ENCODE measurements at places on chromosomes 5 and 9.

DNA sequence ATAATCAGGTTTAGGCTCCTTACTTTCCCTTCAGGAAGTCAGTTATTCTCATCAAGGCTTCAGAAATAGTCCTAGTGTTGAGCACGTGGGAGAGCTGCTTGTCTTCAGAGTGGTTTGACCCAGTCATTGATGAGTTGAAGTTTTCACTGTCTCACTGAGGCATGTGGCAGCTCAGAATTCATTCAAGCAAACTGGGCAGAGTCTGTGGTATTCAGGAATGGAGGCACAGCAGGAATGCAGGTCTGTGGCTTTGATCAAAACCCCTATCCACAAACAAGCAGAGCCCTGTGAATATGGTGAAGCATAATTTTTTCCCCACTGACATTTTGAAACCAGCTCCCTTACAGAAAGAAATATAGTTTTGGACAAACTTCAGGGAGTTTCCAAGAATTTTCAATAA is 207.3 kb downstream of the CD180 start:
- DNase-seq, result no peak

- no peak for DNase-seq
Observed at GRCh38 chr5:14684757-14685156, 20.2 kb downstream of the OTULIN start.

GRCh38 chr9:114662081-114662989 is 4.7 kb upstream of the TEX53 start:
- peak; percentile 33 for DNase-seq

DNA sequence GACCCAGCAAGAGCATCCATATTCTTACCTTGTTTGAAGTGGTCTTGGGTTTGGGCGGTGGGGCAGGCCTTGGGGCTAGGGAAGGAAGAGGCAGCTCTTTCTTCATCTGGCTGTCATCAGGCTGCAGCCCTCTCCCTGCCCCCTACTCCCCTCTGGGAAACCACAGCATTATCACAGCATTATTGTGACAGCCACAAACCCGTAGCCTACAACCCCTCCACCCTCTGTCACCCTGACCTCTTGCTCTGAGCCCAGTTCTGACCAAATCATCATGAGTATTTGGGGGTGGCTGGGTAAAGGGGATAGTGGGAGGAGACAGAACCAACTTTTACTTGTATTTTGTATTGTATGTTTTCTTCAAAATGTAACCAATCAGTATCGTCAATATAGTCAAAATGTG is 94.3 kb upstream of the ARRDC3 start:
- no peak for DNase-seq

DNA sequence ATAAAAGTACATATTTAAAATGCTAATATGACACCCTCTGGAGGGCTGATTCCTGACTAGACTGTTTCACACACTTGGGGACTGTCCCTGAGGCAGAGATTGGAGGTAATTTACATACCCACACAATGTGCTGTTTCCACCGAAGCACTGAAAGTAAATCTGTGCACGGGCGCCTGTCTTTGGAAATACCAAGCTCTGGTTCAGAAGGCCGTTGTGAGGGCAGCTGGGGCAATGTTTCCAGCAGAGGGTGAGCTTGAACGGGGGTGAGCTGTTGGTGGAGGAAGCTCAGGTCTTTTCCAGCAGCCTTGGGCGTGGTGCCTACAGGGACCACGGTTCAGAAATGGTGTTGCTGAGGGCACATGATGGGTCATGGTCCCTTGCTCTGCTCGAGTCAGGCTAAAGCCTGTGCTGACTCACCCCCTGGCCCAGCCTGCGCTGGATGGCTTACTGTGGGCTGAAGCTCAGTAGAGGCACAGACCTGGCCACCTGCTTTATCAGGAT is 25.8 kb upstream of the HMCN2 start:
- peak; percentile 54 for DNase-seq

- no peak for DNase-seq
Observed at GRCh38 chr9:6543204-6543603, 102.3 kb downstream of the GLDC start.

GRCh38 chr9:135908754-135909204 is 1.4 kb upstream of the CAMSAP1 start:
- DNase-seq, result no peak

GRCh38 chr5:122846051-122846550 is 688 bp downstream of the SNX24 start:
- DNase-seq, result no peak

- DNase-seq, result no peak
Observed at GRCh38 chr5:79055017-79055416, 14.5 kb downstream of the DMGDH start.

GRCh38 chr9:34001298-34001697 is 47.4 kb downstream of the UBAP2 start:
- no peak for DNase-seq

DNA sequence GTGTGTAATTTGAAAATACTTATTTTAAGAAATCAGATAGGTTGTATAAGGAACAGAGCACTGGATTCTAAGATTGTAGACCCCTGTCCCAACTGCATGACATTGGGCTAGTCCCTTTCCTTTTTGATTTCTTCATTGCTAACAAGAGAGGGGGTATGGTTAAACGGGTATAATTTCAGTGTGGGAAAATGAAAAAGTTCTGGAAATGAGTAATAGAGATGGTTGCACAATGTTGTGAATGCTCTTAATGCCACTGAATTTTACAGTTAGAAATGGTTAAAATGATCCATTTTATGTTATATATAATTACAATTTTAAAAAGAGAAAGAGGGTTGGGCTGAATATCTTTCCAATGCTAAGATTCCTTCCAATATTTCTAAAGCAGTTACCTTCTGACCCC is 103.3 kb upstream of the LHFPL2 start:
- no peak for DNase-seq

GRCh38 chr9:80492221-80492620 is 920.5 kb downstream of the TLE4 start:
- DNase-seq, result no peak

GRCh38 chr9:127248241-127248640 is 16.3 kb upstream of the GARNL3 start:
- DNase-seq, result no peak

DNA sequence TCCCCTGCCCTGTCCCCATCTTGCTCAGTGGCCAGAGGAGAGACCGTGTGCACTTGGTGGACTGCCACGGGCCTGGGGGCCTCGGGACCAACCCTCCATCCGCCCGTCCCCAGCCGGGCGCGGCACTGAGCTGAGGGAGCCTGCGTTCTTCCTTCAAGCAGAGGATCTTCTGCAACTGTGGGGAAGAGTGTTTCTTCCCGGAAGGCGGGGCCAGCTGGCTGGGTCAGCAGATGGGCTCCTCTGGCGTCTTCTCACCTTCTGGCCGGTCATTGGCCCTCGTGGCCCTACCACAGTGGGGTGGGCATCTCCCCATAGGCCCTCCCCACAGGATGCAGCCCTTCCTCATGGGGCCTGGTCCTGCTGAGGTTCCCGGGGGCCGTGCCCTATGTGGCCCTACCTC is 17.4 kb downstream of the RXRA start:
- DNase-seq, result no peak

GRCh38 chr9:385818-386398 is 171.2 kb downstream of the DOCK8 start:
- DNase-seq, result no peak

- no peak for DNase-seq
Observed at GRCh38 chr5:88092358-88092757, 176.3 kb downstream of the TMEM161B start.

DNA sequence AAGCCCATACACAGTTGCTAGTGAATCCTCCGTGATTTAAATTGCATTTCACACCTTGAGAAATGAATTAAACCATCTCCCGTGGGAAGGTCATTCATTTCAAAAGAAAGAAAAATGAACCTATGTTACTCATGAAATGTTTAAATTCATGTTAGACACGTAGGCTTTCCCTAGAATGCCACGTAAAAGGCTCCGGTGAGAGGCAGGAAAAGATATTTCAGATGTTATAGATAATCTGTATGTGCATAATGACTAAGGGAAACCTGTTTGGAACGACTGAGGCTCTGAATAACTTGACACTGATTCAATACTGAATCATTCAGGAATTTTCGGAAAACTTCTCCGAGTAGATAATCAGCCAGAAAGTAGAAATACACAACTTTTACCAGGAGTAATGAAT is 134.3 kb upstream of the ICE1 start:
- no peak for DNase-seq

DNA sequence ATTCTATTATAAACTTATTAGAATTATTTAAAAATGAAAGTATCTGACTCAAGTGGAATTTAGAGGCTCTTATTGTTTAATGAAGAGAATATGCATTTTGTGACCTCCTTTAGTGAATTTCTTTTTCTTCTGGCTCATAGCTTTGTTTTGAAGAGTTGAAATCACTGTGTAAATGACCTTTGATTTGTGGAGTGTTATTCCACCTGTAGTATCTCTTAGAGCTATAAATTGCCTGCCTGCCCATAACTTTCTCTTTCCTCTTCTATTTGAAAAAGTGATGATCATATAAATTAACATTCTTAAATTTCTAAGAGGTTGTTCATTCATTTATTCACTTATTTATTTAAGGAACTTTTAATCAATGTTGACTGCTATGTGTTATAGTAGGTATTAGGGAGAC is 16.1 kb downstream of the CSNK1G3 start:
- DNase-seq, result no peak

DNA sequence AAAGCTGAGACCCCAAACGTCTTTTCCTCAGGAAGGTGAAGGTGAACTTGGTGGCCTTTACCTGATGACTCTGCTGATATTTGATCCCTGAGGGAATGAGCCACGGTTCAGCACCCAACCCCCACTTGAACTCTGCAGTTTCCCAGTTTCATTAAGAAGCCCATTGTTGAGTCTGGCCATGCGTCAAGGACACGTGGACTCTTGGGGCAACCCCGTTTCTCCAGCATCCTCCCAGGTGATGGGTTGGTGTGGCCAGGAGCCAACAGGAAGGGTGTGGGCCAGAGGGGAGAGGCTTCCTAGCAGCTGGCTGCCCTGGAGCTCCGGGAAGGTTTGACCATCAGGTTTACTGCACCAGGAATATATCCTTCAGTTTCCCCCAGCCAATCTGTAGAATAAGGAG is 59.5 kb upstream of the GNE start:
- no peak for DNase-seq

DNA sequence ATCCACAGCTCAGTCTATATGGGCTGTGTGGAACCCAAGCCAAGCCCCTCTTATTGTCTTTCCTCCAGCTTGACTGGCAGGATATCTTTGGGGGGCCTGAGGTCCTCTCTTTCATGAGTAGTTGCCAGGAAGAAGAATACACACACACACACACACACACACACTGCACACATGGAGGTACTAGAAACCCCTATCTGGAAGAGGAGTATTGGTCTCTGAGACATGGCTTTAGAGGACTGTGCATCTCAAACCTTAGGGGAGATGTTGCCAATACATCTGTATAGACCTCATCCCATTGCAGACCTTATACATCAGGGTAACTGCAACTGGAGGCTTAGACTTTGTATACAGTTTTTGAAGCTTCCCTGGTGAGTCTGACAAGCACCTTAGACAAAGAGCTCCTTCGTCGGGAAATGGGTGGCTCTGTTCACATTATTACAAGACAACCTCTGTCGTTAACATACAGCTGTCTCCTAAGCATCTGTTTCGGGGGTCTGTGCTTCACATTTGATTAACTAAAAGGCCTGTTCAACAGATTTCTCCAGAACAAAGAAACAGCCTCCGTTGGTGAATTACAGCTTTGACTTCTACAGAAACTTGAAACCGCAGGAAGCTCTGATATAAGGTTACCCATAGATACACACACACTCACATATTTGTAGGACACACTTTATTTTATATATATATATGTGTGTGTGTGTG is 5.5 kb upstream of the ENTREP1 start:
- no peak for DNase-seq

DNA sequence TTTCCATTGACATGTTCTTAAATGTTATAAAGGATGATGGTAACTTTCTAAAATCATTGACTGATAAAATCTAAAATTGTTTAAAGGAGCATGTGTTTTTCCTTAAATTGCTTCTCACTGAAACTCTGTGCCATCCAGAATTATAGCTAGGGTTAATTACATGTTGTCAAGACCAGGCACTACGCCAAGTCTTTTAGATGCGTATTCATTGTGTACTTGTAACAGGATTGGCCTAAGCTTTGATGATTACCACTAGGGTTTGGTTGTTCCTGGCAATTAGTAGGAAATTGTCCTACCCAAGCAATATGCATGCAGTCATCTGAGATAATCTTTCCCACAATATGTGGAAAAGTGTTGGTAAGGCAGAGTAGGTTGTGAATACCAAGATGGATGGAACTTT is 43.8 kb downstream of the PRKACG start:
- no peak for DNase-seq

- DNase-seq, result no peak
Observed at GRCh38 chr9:83649515-83649914, 26.6 kb downstream of the IDNK start.

DNA sequence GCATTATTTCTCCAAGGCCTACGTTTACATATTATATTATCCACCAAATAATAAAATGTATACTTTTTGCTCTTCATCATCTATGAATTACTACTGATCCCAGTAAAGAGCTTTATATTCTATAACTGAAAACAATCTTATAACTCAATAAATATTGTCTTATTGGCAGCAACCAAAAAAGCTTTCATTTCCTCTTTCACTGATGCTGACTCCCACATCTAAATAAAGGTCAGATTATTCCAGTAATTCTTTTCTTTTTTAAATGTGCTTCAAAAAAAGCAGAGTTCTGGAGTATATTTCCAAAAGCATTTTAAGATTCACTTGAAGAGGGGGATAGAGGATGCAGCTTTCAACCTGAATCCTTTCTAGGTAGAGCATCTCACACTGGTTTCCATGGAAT is 75.3 kb upstream of the NR4A3 start:
- no peak for DNase-seq

DNA sequence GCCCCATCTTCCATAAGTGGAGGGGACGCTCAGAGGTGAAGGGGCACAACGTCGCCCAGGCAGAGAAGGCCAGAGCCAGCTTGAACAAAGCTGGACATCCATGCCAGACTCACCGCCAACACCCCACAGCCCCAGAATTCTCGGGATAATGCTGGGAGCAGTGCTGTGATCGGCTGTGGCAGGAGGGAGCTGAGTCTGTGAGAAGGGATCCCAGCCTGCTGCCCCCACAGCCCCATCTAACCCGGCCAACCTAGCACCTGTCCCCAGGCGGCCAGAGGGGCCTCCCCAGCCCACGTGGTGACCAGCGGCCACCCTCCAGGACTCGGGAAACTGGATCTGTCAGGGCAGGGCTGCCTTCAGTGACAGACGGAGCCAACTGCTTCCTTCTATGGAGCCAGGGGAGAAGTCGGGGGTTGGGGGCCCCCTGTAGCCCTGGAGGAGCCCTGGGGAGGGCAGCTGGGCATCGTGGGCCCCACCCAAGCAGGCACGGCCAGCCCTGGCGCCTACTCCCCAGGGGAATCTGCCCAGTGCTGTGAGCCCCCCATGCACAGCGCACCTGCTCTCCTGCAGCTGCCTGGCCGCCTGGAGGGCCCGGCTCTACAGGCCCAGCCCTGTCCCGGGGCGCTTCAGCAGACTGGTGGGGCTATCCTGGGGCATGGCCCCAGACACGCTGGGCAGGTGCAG is 6.0 kb downstream of the BRD3 start:
- no peak for DNase-seq

Measured in stimulated activated naive CD4-positive, alpha-beta T cell treated with Interleukin-2 at 50 U/mL for 16 hours (primary cell).